Naive B cell (primary cell): ENCODE measurements at places on chromosomes 11 and 22.

DNA sequence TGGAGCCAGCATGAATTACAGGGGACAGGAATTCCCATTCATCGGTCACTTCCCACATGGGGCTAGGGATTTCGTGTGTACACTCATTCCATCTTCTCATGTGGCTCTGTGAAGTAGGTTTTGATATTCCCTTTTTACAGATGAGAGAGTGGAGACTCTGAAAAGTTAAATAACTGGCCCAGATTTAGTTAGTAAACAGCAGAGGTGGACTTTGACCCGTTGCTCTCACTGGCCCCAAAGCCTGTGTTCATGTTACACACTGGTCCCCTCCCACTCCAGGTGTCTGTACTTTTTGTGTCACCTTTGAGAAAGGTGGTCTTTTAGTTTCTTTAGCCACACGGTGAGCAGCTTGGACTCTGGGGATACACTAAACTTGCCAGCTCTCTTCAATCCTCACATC is 108.5 kb downstream of the MICAL2 start:
- DNase-seq, result no peak

GRCh38 chr11:133474461-133474860 is 57.8 kb downstream of the OPCML start:
- DNase-seq, result no peak

- peak; percentile 71 for DNase-seq
Observed at GRCh38 chr22:37121887-37122591, 12.5 kb upstream of the TMPRSS6 start.

DNA sequence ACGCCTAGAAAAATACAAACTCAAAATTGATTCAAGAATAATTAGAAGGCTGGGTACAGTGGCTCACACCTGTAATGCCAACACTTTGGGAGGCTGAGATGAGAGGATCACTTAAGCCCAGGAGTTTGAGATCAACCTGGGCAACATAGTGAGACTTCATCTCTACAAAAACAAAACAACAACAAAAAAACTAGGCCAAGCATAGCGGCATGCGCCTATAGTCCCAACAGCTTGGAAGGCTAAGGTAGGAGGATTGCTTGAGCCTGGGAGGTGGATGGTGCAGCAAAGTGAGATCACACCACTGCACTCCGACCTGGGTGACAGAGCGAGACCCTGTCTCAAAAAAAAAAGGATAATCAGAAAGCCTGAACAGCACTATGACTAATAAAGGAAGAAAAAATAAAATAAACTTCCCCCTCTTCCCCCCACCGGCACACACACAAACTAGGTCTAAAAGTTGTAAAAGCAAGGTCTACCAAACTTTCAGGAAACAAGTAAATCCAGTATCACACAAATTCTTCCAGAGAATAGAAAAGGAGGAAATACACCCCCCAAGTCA is 35.8 kb downstream of the RRAS2 start:
- DNase-seq, result no peak

GRCh38 chr22:40641269-40641668 is 4.8 kb upstream of the MRTFA start:
- DNase-seq, result no peak

DNA sequence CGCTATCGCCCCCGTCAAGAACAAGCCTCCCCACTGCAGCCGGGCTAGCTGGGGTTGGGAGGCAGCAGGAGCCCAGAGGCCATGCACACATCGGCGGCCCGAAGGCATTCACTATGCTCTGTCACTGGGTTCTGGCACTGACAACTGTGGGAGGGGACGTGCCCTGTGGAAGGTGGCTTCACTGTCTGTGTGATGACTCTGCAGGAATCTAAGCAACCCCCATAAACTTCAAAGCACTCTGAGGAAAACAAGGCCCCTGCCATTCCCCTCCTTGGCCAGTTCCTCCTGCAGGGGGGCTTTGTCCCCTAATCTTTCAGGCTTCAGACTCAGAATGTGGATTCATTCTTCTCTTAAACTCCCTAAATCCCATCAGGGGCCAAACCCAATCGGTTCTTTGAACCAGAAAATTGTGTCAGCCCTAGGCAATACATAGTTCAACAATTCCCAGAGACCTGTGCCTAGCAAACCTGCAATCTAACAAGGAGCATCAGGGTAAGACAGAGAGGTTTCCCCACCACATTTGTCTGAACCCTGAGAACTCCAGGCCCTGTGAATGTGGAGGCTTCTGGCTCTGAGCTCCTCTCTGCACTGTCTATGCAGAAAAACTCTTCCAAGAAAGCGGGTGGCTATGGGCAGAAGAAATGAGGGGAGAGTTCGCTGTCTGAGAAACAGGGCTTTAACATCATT is 1477.2 kb downstream of the TBC1D22A start:
- DNase-seq, result no peak

GRCh38 chr11:74672956-74673692 is 58.1 kb downstream of the CHRDL2 start:
- DNase-seq, result no peak

GRCh38 chr11:121575250-121575962 is 122.6 kb upstream of the SORL1-AS1 start:
- no peak for DNase-seq

DNA sequence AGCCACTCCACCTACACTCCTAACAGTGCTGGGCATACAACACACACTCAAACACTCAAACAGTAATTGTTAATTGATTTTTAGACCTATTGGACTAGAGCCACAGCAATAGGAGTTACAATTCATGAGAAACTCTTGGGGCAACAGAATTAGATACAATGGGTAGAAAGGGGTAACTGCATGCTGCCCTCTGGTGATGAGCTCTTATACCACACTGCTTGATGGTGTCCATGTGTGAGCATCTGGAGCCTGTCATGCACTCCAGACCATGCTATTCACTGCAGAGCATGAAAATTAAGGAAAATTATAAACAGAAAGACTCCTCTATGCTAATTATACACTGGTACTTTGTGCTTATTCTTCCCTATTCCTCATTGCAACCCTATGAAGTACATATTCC is 975.5 kb upstream of the CCDC90B start:
- DNase-seq, result no peak

- no peak for DNase-seq
Observed at GRCh38 chr11:23236826-23237555, 376.7 kb upstream of the CCDC179 start.

DNA sequence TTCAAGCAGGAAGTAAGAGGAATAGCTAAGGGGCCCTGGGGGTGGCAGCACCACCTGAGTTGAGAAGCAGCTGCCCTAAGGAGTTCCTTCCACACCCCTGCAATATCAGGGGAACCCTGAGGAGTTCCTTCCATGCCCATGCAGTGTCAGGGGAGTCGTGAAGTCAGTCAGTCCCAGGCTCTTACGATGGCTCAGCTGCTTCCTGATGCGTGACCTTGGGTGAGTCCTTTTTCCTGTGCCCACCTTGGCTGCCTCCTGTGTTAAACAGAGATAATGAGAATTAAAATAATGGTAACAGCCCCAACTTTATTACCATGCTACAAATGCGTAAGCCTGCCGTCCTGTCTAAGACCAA is 181.1 kb downstream of the MIAT start:
- no peak for DNase-seq

DNA sequence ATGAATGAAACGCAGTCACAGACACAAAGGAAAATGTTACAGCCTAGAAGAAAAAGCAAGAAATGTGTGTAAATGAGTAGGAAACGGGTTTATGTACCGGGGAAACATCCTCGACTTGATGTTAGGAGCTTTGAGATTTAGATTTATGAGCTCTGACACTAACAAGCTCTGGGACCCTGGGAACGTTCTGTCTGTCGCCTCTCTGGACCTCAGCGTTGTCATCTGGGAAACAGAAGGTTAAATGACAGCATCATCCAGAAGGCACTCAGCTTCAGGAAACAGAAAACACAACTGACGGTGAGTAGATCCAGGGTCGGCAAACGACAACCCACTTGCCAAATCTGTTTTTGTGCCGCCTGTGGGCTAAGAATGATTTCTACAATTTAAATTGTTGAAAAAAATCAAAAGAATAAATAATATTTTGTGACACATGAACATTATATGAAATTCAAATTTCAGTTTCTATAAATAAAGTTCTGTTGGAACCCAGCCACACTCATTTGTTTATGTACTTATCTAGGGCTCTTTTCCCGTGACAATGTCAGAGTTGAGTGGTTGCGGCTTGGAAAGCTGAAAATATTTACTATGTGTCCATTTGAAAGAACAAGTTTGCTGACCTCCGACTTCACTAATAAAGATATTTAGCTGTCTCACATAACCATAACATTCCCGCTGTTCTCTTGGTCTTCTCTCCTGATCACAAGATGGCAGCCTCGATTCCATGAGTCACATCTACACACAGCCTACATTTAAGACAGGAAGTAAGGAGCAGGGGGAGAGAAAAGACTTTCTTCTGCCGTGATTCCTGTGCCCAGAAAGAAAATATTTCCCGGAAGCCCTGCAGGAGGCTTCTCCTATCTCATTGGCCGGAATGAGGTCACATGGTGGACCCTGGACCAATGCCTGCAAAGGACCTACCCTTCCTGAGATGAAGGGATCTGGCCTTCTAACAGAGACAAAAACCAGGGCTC is 47.1 kb upstream of the SYT13 start:
- no peak for DNase-seq

GRCh38 chr11:93303689-93304088 is 26.9 kb upstream of the DEUP1 start:
- no peak for DNase-seq

DNA sequence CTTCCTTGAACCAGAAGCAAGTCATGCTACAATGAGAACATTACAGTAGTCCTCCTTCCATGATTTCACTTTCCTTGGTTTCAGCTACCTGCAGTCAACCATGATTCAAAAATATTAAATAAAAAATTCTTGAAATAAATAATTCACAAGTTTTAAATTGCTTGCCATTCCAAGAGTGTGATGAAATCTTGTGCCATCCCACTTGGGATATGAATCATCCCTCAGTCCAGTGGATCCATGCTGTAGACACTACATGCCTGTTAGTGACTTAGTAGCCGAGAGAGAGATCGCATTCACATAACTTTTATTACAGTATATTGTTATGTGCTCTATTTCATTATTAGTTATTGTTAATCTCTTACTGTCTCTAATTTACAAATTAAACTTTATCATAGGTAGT is 6.0 kb downstream of the HOATZ start:
- no peak for DNase-seq

DNA sequence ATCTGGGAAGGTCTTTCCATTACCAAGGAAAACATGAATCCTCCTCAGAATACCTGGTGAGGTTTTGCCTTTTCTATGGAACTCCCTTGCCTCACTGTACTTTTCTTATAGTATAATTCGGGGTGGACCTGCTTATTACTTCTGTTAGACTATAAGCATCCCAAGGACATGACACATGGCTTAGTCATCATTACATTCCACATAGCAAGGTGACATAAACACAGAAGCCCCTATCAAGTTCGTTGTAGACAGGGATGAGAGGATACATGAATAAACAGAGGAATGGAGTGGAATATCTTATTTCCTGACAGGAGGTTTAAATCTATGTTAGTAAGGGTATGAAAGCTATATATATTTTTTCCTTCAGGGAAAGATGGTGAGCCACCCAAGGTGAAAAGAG is 532.2 kb upstream of the CCDC90B start:
- no peak for DNase-seq

GRCh38 chr11:64570341-64570740 is 20.7 kb upstream of the SLC22A12 start:
- DNase-seq, result no peak
